ENCODE measurements at places on chromosomes 12 and 14.

- no peak for DNase-seq
Observed at GRCh38 chr12:50720085-50720484, 43.8 kb upstream of the ATF1 start.

DNA sequence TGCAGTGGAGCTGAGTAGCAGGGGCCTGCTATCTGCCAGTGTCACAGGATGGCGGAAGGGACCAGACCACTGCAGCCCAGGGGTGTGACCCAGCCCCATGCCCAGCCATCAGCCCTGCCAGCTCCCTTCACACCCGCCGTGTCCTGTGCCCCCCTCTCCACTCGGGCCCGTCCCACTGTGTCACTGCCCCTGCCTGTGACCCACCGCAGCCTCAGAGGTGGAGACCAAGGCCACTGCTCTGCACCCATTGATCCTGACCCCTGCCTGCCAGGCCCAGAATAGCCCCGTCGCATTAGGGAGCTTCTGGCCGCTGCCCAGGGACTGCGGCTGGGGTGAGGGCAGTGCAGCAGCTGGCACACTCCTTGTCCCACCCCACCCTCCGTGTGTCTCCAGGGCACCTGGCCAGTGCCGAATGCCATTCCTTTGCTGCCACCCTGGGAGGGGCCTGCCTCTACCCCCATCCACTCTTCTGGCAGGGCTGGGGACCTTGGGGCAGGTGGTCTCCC, 2.1 kb upstream of the CRIP2 start:
- no peak for DNase-seq

DNA sequence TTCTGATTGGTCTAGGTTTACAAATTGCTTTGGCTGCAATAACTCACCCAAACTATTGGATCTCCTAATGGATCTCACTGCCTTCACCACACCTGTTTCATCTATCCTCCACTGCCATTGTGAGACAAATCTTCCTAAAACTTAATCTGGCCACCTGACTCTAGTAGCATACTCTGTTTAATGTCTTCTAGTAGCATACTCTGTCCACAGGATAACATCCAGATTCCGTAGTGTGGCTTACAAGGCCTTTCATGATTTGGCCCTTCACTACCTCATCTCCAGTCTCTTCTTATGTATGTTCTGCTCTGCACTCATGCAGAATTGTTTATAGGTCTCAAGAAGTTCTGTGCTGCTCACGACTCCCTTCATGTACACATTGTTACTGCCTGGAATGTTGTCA, 10.0 kb downstream of the HSD17B6 start:
- no peak for DNase-seq

- DNase-seq = no peak
Observed at GRCh38 chr14:60303745-60304144, 54.7 kb downstream of the PPM1A start.

DNA sequence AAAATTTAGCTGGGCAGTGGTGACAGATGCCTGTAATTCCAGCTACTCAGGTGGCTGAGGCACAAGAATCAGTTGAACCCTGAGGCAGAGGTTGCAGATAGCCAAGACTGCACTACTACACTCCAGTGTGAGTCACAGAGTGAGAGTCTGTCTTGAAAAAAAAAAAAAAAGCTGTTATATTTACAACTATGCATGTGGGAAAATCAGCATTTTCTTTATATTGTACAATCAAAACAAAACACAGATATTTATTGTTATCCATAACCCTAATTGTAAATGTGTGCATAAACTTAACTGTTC, 12.5 kb downstream of the C1R start:
- no peak for DNase-seq

DNA sequence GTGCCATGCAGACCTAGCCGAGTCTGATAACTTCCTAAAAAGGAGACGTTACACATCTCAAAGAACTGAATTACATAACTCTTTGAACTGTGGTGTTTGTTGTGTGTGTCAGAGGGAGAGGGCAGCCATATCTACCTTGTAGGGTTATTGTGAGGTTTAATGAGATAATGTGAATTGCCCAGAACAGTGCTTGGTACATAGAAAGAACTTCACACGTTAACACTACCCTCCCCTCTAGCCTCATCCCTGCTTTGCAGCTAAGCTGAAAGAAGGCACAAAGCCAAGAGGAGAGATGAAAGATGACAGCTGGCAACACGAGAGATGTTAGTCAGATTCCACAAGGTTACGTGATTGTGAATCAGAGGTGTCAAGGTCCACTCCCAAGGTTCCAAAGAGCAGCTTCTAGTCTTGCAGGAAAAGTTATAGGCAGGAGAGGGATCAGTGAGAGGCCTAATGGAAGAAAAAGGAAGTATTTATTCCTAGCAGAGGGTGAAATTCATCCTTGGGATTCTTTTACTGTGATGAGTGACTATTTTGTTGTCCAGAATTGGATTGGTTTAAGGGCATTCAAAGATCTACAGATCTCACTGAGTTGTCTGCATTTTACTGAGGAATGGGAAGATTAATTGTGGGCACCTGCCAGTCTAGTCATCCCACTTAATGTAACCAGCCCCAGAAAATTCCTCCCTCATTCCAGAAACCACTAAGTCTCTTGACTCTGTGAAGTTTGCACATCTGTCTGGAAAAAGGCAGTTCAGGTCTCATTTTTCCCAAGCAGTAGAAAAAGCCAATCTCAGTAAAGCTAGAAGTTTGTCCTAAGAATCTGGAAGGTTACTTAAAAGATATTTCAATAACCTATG, 25.9 kb upstream of the WNK1 start:
- DNase-seq = no peak

GRCh38 chr14:95520346-95520745, 3.9 kb upstream of the SYNE3 start:
- no peak for DNase-seq

DNA sequence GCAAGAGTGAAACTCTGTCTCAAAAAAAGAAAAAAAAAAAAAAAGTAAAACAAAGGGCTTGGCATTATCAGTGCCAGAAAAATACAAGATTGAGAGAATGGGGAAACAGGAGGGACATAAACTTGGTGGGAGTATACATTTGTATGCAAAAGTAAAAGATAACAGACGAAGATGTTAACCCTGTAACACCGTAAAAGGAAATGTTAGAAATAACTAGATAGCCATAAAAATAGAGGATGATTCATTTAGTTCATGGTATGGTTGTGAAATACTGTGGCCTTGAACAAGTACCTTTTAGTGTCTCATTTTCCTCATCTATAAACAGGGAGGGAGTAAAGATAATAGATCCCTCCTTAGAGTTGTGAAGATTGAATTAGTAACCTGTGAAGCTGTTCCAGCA, 33.3 kb downstream of the ATP2A2 start:
- no peak for DNase-seq

GRCh38 chr14:100406505-100407131, 83.5 kb downstream of the SLC25A47 start:
- no peak for DNase-seq

DNA sequence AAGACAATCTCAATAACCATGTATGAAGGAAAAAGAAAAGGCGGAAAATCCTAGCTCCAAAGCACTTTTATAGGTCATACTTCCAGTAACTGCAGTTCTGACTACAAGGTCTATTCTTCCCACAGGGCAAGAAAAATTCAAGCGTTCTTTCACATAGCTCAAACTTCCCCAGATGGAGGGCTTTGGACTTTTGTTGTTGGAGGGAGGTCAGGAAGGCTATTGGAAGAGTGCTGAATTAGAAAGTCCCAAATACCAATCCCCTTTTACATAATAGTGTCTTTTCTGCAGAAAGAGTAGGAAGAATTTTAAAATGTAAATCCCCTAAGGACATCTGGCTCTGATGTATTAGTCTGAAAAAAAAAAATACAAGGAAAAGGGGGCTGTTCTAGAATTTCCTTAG, 309.4 kb downstream of the MDGA2 start:
- no peak for DNase-seq

DNA sequence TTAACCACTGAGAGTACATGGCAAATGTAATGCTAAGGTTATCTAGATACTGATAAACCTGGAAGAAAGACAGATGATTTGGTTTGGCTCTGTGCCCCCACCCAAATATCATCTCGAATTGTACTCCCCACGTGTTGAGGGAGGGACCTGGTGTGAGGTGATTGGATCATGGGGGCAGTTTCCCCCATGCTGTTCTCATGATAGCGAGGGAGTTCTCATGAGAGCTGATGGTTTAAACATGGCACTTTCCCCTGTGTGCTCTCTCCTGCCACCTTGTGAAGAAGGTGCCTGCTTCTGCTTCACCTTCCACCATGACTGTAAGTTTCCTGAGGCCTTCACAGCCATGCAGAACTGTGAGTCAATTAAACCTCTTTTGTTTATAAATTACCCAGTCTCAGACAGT, 14.2 kb downstream of the NOXRED1 start:
- DNase-seq = no peak

- no peak for DNase-seq
Observed at GRCh38 chr12:131604859-131605258, 106.0 kb upstream of the SFSWAP start.

- no peak for DNase-seq
Observed at GRCh38 chr12:34286483-34286882, 264.2 kb downstream of the ALG10 start.

DNA sequence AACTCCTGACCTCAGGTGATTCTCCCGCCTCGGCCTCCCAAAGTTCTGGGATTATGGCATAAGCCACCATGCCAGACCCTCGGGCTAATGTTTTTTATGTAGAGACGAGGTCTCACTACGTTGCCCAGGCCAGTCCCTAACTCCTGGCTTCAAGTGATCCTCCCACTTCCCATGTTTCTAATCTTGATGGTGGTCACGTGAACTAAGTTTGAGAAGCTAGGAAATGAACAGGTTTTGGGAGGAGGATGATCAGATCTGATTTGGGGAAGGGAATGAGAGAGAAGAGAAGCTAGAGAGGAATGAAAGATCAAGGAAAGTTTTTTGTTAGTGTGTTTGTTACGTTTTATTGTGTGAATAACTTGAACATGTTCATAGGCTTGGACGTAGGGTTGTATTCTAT, 17.2 kb upstream of the SINHCAF start:
- DNase-seq = no peak

GRCh38 chr14:29798108-29798663, 129.5 kb downstream of the PRKD1 start:
- DNase-seq = no peak

DNA sequence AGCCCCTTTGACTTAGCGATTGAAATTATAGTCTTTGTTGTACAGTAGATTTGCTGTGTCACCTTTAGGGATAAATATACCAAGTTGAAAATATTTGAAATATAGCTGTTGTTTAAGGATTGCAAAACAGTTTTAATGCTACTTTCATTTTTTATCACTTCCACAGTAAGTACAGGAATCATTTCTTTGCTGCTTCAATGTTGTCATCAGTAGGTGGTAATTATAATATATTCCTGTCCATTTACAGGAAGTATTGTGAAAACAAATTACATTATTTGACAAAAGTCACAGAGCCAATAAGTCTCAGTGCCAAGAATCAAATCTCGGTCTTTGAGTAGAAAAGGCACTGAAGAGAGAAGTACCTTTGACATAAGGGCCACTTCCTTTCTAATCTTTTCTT, 342.6 kb upstream of the RGS6 start:
- no peak for DNase-seq

DNA sequence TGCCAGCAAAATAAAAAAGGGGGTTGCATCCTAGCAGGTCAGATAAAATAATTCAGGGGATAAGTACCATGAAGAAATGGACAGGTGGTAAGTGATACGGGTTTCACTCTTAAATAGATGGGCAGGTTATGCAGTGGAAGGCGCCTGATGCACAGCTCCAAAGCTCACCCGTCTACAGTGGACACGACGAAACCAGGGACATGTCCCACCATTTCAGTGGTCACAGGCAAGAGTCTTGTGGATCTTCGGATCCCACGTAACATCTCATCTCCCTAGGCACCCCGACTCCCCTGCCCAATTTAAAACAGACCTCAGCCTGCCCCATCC, 60.5 kb downstream of the DDX51 start:
- no peak for DNase-seq

GRCh38 chr14:78631551-78631950, 461.4 kb downstream of the NRXN3 start:
- DNase-seq = no peak

DNA sequence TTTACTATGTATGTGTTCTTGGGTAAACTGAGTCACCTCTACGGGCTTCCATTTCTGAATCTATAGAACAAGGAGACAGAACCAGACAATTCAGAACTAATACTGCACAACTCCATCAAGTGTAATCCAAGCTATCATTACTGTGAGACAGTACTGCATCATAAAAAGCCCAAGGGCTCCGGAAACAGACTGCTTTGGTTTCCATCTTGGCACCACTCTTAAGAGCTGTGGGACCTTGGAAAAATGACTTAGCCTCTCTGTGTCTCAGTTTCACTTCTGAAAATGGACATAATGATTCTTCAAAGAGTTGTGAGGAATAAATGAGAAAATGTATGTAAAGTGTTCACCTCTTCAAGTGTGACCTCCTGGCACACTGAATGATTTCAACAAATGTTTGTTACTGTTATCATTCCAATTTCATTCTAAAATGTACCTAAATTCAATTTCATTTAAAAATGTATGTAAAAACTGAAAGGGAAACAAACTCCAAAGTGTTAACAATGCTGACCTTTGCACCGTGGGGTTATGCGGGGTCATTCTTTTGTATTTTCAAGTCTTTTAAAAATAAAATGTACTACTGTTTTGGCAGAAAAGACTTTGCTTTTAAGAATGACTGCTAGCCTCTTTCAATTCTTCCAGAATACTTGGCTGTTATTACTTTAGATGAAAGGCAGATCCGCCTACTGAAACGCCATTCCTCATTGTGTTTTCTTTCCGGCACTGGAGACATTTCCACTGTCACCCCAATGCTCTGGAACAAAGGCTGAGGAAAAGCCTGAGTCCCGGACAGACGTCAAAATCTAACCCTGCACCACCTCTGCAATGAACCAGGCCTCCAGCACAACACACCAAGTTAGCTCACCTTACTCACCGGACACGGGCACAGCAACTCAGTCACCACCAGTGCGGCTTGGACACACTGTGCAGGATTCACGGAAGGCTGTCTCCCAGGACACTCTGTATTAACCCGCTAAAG, 62.8 kb downstream of the TMCC3 start:
- DNase-seq = no peak

- DNase-seq = no peak
Observed at GRCh38 chr12:13208533-13209435, 12.3 kb downstream of the EMP1 start.

DNA sequence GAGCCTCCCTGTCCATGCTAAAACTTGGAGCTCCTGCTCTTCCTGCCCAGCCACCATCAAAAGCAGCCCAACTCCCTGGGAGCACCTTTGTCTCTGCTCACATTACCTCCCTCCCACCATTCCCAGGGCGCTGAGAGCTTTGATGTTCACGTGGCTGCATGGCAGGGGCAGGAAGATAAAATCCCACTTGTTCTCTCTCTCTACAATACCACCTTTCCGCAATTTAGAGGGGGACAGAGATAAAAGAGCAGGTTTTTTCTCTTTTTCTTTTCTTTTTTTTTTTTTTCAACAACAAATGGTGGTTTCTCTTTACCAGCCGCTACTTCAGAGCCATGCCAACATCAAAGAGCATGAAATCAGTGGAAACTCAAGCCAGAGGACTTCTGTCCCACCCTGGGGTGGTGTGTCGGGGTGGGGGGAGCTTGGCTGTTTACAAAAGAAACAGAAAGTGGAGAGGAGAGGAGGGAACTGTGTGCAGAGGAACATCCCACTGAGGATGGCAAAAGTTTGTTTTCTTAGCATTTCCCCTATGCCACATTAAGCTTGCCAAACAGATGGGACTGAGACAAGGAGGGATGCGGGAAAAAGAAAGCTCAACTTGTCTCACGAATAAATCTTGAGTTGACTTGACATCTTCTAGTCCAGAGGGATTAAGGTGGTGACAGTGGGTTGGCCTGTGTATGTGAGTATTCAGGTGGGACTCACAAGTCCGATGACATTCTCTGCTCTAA, 103.7 kb upstream of the NUDT4 start:
- no peak for DNase-seq

All from omental fat pad (tissue), 4 donors.